Astrocyte of the spinal cord (primary cell): ENCODE measurements at places on chromosomes 1 and 21.

DNA sequence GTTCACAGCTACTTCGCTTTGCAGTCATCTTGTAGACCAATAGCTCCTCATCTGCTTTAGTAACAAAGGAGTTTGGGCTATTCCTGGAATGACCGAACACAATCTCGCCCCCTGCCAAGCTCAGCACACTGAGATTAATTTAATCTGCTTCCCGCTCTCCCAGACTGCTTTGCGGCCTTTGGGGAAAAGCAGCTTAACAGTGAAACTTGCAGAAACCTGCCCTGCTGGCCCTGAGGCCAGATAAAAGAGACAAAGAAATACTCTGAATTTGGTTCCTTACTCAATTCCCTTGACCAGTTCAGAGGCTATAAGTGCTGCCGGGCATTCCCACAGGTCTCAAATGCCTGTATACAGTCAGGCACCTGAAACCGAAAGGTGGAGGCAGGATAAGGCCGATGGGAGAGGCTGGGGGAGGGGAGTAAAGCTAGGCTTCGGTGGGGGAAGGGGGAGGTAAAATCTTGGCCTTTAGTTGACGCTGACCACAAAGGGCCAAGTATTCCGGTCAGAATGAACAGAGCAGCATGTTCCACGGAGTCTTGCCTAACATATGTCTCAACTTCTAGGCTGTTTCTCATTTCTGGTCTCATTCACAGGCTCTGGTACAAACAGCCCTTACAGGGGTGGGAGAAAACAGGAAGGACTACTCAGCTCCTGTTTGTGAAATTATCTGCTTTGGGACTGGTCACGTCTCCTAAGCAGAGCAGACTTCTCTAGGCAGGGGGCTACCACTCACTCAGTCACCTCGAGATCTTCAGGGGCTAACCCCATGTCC lies 17.7 kb upstream of the A3GALT2 start:
- peak; percentile 75 for DNase-seq

- DNase-seq = no peak
These were observed 3.0 kb downstream of the PLA2G2A start for GRCh38 chr1:19976317-19977003.

- DNase-seq = no peak
These were observed 8.4 kb upstream of the PDZK1IP1 start for GRCh38 chr1:47198214-47198613.

GRCh38 chr1:244918421-244919319 lies 54.3 kb upstream of the HNRNPU start:
- no peak for DNase-seq

- peak; percentile 54 for DNase-seq
These were observed 4.6 kb downstream of the DMAP1 start for GRCh38 chr1:44217809-44218410.
